ENCODE measurements at places on chromosomes 12 and 14.

DNA sequence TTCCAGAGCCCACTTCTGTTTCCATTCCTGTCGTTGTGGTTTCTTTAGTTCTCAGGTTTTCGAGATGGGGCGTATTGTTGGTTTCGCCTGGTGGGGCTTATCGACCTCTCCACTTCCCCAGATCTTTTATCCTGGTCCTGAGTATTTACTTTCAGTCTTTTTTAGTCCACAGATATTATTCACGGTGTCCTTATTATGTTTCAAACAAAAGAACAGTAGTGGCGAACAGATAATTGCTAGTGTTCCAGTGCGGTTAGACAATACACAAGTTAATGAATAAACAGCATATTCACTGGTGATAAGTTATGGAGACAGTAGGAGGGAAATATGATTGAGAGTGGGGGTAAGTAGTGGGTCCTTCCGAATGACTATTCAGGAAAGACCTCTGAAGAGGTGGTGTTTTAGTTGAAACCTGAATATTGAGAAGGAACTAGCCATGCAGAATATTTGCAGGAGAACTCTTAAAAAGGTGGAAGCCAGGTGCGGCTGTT, 668 bp downstream of the TMEM260 start:
- DNase-seq: no peak

DNA sequence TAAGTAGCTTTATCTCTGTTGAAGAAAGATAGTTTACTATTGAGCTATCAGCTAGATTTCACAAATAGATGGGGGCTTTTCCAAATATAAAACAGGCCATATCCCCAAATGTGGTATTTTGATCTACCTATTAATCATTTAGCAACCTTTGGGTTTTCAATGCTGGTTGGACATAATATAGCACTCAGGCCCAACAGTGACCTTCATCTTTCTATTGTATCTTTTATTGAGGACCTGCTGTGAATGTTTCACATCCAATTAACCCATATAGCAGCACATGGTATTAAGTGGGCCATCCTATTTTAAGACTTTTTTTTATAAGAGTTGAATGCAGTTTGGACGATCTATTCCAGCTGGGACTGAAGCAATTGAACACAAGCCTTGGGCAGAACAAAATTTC, 10.0 kb upstream of the NR1H4 start:
- no peak for DNase-seq

DNA sequence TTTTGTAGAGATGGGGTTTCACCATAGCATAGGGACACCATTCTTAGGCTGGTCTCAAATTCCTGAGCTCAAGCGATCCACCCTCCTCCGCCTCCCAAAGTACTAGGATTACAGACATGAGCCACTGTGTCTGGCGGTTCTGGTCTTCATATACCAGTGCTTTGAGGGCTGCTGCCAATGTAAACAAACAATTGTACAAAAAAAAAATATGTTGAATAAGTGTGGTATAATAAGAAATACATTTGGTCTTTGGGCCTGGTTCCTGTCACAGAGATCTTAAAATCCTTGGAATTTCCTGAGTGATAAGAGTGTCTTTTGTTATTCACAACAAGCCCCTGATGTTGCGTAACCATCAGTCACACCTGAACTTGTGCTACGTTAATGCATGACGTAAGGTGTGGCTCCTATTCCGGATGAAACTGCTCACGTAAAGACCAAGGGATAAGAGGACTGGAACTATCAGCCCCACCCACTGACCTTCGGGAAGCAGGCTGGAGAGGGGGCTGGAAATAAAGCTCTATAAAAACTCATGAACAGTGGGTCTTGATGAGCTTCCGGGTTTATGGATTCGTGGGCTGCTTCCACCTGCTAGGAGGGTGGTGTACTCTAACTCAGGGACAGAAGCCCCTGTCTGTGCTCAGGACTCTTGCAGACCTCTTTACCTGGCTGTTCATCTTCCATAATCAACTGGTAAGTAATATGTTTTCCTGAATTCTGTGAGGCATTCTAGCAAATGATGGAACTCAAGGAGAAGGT, 16.5 kb upstream of the RIMKLB start:
- peak; percentile 38 for DNase-seq

DNA sequence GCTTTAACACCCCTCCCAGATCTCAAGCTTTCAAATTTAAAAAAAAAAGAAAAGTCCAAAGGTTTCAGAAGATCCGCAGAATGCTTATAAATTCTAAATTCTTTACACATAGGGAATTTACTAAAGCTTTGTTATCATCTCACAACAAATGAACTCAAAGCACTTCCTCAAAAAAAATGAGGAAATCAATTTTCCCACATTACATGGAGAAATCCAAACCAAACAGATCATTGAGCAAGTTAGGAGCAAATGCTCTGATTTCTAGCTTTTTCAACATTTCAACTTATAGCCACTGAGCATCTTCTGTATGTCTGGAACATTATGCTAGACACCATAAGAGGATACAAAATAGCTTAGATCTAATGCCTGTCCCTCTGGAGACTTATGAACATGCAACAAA, 161.0 kb downstream of the CEP128 start:
- no peak for DNase-seq

Data from iPS-NIHi11 (cell line).